Small intestine (tissue), 16 donors: ENCODE measurements at places on chromosomes 3 and 15.
A peak's percentile ranks its signal among the peaks of the same experiment; 100 is the strongest.

GRCh38 chr3:172634948-172635347 is 75.9 kb downstream of the NCEH1 start:
- no peak for DNase-seq

GRCh38 chr15:38745126-38745525 is 180.5 kb upstream of the RASGRP1 start:
- no peak for DNase-seq

- DNase-seq: no peak
These were observed 81.4 kb downstream of the SETD2 start for GRCh38 chr3:47082519-47082918.

DNA sequence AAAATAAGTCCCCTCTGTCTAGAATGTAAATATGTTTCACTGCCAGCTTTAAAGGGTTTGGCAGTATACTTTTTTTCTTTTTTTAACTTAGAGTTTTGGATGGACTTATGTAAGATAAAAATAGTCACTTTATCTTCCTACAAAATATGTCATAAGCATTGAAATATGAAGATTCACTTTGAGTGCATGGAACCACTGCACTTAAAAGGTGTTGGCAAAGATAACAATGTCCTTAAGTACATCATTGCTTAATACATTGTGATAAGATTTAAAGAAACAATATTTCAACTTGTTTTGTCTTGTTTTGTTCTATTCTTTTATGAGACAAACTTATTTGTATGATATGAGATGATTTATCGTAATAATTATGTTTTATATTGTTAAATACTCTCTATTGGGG is 66.3 kb upstream of the NAALADL2 start:
- no peak for DNase-seq

DNA sequence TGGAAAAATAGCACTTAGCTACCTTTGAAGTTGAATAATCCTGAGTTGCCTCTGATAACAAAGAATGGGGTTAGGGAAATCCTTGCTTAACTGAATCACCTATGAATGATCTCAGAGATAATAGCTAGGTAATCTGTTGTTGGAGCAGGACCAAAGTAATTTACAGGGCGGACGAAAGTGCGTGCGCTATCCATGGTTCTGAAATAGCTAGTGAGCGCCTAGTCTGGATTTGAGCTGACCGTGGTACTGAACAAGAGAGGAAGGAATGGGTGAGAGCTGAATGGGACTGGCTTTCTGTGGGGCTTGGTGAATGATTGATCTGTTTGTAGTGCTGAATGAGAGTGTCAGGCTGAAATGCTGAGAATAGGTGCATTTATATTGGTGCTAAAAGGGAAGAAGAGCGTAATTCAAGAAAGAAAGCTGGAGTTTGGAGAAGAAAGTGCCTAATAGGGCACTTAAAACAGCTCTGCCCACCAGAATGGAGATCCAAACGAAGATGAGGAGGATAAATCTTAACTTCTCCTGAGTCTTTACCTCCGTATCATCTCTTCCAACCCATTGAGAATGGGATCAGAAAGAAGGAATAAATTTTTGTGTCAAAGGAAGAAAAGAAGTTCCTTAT is 10.1 kb downstream of the SCN10A start:
- peak; percentile 51 for DNase-seq

- no peak for DNase-seq
These were observed 26.5 kb upstream of the XXYLT1 start for GRCh38 chr3:195297446-195297845.
